ENCODE measurements at places on chromosomes 2 and 18.

DNA sequence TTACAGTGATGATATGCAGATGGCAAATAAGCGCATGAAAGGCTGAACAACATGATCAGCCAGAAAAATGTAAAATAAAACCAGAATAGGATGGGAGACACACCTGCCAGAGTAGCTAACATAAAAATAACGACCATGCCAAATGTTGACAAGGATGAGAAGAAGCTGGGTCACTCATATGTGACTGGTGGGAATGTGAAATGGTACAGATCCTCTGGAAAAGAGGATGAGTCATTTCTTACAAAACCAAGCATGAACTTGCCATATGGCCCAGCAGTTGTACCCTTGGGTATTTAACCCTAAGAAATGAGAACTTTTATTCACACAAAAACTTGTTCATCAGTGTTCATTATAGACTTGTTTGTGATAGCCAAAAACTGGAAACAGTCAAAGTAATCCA, 143.8 kb downstream of the SH3BP4 start:
- H3K4me3 ChIP-seq, result no peak overlapping the region
- peaks cover 6% of the 10 kb centered on the region for H3K27me3 ChIP-seq
- H3K4me1 ChIP-seq, result no peaks in the 10 kb centered on the region
- no peak overlapping the region for H3K27ac ChIP-seq

DNA sequence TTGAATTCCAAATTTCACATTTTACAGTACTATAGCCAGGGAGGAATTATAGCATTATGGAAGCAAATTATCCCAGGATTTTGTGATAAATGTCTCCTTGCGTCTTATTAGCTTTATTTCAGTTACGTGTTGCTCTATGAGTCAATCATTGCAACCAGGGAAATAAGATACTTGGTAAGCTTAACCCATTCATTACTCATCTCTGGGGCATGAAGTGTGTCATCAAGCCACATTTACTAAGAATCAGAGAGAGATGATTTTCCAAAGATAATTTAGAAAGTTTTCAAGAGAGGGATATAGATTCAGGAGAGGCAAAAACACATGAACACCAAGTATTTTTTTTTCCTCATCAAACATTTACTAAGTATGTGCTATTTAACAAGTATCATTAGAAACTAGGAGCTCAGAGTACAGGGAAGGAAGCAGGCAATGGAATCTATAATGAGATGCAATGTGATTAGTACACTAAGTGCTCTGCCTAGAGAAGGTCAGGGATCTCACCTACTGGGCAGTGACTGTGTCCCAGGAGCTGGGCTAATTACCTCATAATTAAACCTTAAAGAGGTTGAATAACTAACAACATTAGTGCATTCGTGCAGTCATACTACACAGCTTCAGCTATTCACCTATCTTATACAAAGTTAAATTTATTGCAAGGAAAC, 217.8 kb upstream of the NXPH2 start:
- no peak overlapping the region for H3K4me3 ChIP-seq
- no peaks in the 10 kb centered on the region for H3K4me1 ChIP-seq
- no peaks in the 10 kb centered on the region for H3K27me3 ChIP-seq
- no peak for DNase-seq

GRCh38 chr2:218821605-218822211, 9.9 kb downstream of the PRKAG3 start:
- no peaks in the 10 kb centered on the region for H3K27me3 ChIP-seq
- no peak for DNase-seq
- H3K36me3 ChIP-seq, result no peaks in the 10 kb centered on the region
- peaks cover 2% of the 10 kb centered on the region for H3K4me1 ChIP-seq
- no peak overlapping the region for H3K4me3 ChIP-seq

DNA sequence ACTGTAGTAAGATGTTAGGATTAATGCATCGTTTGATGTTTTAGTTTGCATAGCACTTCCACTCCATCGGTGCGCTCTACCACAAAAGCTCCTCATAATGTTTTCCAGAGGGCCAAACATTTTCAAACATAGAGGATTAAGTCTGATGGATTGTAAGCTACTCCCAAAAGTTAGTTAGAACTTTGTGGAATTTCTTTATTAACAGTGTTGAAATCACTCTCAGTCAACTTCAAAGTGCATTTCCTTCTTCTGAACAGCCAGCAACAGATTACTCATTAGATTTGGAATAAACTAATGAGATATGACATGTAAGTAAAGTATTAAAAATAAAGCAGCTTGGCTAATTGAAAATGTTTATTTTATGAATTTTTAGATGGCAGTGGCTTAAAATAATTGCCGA, 30.1 kb upstream of the CTAGE1 start:
- H3K4me3 ChIP-seq, result no peak overlapping the region
- H3K27ac ChIP-seq, result no peak overlapping the region
- H3K4me1 ChIP-seq, result peaks cover 2% of the 10 kb centered on the region
- no peaks in the 10 kb centered on the region for H3K36me3 ChIP-seq

- H3K27me3 ChIP-seq, result no peaks in the 10 kb centered on the region
- peak overlapping the region; percentile 98 for H3K27ac ChIP-seq
- DNase-seq, result no peak
Observed at GRCh38 chr2:127388423-127389164, 819 bp upstream of the MAP3K2 start.

DNA sequence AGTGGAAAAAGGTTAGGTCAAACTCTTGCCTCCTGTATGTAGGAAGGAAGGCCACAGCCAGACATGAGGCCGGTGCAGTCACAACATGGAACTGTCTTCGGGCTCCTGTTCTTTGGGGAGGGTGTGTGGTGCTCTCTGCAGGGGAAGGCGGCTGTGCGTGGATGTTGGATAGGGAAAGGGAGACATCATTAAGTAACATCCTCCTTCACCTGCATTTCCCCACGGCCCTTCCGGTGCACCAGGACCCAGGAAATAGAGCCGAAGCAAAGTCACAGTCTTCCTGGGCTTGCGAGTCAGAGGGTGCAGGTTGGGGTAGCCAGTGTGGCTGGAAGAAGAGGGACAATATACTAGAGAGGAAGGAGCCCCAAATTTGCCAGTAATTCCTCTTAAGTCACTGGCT, 78.9 kb upstream of the SMAD7 start:
- no peaks in the 10 kb centered on the region for H3K36me3 ChIP-seq
- H3K4me1 ChIP-seq, result peaks cover 20% of the 10 kb centered on the region
- no peak overlapping the region for H3K4me3 ChIP-seq
- DNase-seq, result no peak
- H3K27me3 ChIP-seq, result no peaks in the 10 kb centered on the region
- H3K27ac ChIP-seq, result no peak overlapping the region

DNA sequence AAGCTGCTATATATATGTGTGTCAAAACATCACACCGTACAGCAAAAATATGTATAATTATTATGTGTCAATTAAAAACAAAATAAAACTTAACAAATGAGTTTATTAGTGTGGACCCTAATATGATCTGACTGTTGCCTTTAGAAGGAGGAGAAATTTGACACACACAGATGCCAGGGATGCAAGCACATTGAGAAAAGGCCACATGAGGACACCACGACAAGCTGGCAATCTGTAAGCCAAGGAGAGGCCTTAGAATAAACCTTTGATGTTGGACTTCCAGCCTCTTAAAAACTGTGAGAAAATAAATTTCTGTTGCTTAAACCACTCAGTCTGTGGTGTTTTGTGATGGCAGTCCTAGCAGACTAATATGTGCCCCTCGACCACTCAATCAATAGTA, 214.7 kb downstream of the KCNS3 start:
- H3K27me3 ChIP-seq, result peaks cover 7% of the 10 kb centered on the region
- no peaks in the 10 kb centered on the region for H3K4me1 ChIP-seq
- H3K4me3 ChIP-seq, result no peak overlapping the region

DNA sequence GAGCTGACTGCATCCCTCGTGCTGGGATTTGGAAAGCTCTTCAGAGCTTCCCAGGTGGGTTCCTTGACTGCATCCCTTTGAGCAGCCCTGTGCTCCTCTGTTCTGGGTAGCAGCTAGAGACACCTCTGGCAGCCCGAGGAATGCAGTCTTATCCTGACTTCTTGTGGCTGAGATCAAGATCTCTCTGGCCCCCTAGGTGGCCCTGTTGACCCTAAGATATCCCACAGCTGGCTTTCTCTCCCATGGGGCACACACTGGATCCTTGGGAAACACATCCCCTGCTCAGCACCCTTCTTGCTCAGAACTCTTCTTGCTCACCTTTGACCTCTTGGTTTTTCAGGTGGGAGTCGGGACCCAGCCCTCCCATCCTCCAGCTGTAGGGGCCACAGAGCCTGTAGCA, 237.2 kb downstream of the TSN start:
- DNase-seq, result no peak
- H3K36me3 ChIP-seq, result no peaks in the 10 kb centered on the region
- peaks cover 16% of the 10 kb centered on the region for H3K27me3 ChIP-seq
- H3K27ac ChIP-seq, result no peak overlapping the region
- no peaks in the 10 kb centered on the region for H3K4me1 ChIP-seq
- H3K4me3 ChIP-seq, result no peak overlapping the region

DNA sequence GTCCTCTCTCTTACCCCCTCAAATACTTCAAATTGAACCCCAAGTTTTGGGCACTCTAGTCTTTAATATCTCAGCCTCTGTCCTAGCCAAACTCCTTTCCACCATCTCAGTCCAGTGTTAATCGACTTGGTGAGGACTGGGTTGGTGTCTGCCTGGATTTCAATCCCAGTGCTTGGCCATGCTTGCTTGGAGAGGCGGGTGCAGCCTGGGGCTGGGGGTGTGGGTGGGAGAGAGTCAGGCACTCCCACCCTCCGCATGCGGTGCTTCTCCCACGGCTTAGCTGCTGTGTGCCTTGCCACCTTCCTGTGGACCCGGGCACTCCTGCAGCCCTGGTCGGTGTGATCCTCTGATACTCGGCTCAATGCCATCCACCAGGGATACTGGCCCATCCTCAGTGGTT, 220.8 kb upstream of the HDAC4 start:
- no peaks in the 10 kb centered on the region for H3K36me3 ChIP-seq
- H3K4me1 ChIP-seq, result peaks cover 20% of the 10 kb centered on the region
- no peak overlapping the region for H3K27ac ChIP-seq
- no peak overlapping the region for H3K4me3 ChIP-seq

DNA sequence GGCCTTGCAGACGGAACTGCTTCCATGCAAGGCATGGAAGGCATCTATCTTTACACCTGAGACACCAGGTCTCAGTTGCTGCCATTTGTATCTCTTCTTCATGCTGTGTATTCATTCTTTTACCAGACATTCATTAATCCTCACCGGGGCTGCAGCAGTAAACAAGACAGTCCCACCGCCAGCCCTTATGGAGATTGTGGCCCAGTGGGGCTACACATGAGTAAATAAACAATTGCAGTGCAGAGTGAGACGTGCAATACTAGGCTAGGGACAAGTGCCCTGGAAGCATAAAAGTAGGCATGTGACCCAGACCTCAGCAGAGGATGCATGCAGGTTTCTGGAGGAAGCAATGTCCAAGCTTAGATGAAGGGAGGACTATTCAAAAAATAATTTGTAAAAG, 497.6 kb upstream of the KLHL29 start:
- H3K27me3 ChIP-seq, result no peaks in the 10 kb centered on the region
- no peak overlapping the region for H3K4me3 ChIP-seq
- no peak for DNase-seq
- H3K4me1 ChIP-seq, result no peaks in the 10 kb centered on the region
- no peaks in the 10 kb centered on the region for H3K36me3 ChIP-seq
